Ureter (tissue), 1 donor: ENCODE measurements at places on chromosomes 11 and 22. TPM values are rescaled to one million over a fixed set of nuclear protein-coding genes. Genes with fewer than 3 reads are reported as not detected.

The RIMBP3C gene
- 0.29 TPM for total RNA-seq

The SMIM38 gene
- total RNA-seq: 1.1 TPM

The PLEKHB1 gene
- 10.8 TPM for total RNA-seq

DNA sequence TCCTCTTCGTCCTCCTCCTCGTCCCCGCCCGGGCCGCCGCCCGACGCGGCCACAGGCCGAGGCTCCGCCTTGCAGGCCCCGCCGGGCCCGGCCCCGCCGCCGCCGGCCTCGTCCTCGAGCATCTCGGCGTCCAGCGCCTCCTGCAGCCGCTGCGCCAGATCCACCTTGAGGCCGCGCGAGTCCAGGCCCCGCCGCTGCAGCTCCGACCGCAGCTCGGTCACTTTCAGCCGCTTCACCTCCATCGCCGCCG lies 417 bp downstream of the HNRNPUL2 start:
- DNase-seq: no peak

The THY1 gene
- total RNA-seq: 4.5 TPM

DNA sequence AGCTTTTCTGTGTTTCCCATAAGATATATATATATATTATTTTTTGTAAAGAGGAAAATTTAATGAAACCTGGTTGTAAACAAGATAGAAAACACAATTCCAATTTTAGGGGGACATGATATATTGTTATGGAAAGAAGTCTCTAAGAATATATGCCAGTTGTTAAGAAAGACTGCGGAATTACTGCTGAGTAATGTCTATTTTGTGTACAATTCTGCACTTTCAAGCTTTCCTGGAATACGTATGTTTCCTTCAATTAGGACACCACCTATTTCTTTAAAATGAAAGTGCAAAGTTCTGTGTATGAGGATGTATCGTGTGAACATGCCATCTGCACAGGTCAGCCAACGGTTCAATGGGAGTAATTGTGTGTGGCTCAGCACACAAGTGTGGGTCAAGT lies 760.2 kb downstream of the BRD1 start:
- DNase-seq: no peak
